ENCODE measurements at places on chromosomes 6 and 20. TPM values are rescaled to one million over a fixed set of nuclear protein-coding genes. Genes with fewer than 3 reads are reported as not detected.

The MOCS1 gene
- 8.2 TPM for total RNA-seq

The SPDEF gene
- total RNA-seq: not detected

The IMPG1 gene
- total RNA-seq: not detected

The TPD52L1 gene
- total RNA-seq: 15.4 TPM

The PAX1 gene
- total RNA-seq: not detected

DNA sequence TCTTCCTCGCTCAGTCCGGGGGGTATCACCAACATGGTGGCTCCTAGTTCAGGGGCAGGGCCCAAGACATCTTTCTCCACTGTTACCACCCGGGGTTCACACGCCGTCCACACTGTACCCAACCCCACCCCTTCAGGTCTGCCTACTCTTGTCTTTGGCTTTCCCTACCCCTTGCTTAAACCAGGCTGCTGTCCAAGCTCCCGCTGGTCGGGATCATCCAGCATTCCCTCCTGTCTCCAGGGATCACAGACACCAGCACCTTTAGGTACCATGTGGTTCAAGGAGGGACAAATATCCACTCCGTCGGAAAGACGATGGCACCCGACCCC, 395 bp downstream of the NELFE start:
- peak overlapping the region; percentile 94 for H3K27ac ChIP-seq
- peak overlapping the region; percentile 100 for H3K4me3 ChIP-seq
- no peak for DNase-seq
- H3K36me3 ChIP-seq: peaks cover 28% of the 10 kb centered on the region

DNA sequence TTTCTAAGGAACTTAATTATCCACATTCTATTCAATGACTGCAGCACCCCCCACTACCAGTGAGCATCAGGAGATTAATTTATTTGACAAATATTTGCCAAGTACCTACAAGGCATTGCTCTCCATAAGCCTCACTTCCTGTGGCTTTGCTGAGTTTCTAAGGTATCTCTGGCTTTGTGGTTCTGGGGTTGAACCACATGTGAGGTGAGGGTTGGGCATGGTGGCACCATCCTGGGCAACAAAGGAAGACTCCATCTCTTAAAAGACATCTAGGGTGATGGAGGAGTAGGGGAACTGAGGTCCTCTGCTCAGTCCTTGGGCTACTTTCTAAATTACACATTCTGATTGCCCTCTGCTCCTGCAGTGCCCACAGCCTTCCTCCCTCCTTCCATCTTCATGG, 25.5 kb upstream of the WFDC2 start:
- DNase-seq: no peak
- peaks cover 5% of the 10 kb centered on the region for H3K4me1 ChIP-seq
- no peak overlapping the region for H3K4me3 ChIP-seq
- peaks cover 30% of the 10 kb centered on the region for H3K27me3 ChIP-seq

DNA sequence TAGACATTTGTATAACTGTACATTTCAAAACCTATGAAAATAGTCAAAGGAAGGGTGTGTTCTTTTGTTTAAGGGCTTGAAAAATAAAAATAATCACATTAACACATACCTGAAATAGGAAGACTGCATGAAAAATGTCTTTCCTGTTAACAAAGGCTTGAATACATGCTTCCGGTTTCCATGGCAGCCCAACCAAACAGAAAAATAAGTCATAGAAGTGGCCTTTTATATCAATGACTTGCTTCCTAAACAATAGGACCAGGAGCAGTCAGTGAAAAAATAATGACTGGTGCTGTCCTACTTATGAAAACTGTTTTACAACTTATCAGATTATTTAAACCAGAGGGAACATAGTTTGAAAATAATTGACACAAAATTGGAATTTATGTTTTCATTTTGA, 412.6 kb upstream of the PLCB4 start:
- DNase-seq: no peak
- peaks cover 19% of the 10 kb centered on the region for H3K4me1 ChIP-seq
- no peak overlapping the region for H3K4me3 ChIP-seq

- peak; percentile 72 for DNase-seq
- H3K27ac ChIP-seq: peak overlapping the region; percentile 95
- no peaks in the 10 kb centered on the region for H3K36me3 ChIP-seq
- H3K27me3 ChIP-seq: peaks cover 32% of the 10 kb centered on the region
- peak overlapping the region; percentile 50 for H3K4me3 ChIP-seq
- peaks cover 10% of the 10 kb centered on the region for H3K4me1 ChIP-seq
These were observed 2.5 kb downstream of the TNFRSF6B start for GRCh38 chr20:63698739-63699465.

DNA sequence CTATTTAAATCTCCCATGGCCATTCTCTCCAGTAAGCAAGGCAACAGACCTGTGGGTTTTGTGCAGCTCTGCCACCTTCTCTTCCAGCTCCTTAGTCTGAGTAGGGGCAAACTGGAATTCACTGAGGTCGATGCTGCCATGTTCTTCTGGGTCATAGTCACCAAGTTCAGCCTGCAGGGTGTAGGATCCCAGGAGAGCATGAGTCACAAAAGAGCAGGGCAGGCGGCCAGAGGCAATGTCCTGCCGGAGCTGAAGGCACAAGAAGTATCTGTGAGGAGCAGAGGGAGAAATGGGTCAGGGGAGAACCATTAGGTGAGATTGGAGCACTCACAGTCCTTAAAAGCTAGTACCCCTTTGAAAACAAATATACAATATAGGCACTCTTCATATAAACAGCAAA, 73.7 kb downstream of the SMLR1 start:
- no peak overlapping the region for H3K4me3 ChIP-seq
- DNase-seq: peak; percentile 74
- no peaks in the 10 kb centered on the region for H3K36me3 ChIP-seq
- peaks cover 14% of the 10 kb centered on the region for H3K4me1 ChIP-seq
- no peaks in the 10 kb centered on the region for H3K27me3 ChIP-seq

DNA sequence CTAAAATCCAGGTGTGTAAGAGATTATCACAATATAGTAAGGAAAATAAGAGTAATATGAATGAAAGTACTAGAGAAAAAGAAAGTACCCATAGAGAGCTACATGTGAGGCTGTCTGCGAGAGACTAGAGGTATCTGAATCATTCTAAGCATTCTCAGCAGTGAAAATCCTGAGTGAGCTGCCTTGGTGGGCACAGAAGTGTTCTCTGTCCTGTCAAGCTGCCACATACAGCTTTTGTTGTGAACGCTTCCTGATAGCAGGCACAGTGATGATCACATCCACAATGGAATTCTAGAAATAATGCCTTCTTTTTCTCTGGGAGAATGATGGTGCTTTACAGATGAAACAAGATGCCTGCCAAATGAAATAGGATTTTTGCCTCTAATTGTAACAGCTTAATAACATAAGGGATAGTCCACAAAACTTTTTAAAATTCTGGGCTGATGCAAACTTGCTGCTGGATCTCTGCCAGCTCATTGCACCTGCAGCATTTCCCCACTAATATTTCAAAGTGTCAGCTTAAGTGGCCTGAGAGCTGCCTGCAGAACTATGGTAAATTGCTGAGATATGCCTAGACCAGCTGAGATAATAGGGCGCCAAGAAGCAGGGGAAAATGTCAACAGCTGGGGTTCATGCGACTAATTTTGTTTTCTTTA, 620.5 kb downstream of the DOK5 start:
- no peaks in the 10 kb centered on the region for H3K4me1 ChIP-seq
- DNase-seq: no peak
- no peak overlapping the region for H3K4me3 ChIP-seq
- no peaks in the 10 kb centered on the region for H3K27me3 ChIP-seq
- no peaks in the 10 kb centered on the region for H3K36me3 ChIP-seq

DNA sequence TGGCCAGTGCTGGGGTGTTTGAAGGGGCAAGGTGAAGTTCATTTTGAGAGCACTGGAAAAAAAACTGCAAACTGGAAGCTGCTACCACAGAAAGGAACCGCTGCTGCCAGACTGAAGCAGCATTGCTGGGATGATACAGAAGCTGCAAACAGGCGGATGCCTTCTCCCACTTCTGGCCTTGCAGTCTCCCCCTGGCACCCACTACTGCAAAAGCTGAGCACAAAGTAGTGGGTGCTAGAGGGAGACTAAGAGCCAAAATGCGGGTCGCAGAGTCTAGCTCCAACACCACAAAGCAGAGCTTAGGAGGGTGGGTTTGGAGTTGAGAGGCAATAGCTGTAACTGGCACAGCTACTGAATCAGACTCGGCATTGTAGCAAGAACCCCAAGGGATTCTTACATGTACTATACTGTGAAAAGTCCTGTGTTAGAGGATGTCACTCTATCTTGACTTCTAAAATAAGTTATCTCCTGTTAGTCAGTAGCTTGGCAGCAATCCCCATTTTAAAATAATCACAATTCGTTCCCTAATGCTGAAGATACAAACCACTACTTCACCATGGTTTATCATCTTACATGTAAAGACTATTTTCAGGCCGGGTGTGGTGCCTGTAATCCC, 44.0 kb upstream of the COL21A1 start:
- no peaks in the 10 kb centered on the region for H3K4me1 ChIP-seq
- DNase-seq: no peak
- H3K36me3 ChIP-seq: no peaks in the 10 kb centered on the region
- H3K27ac ChIP-seq: no peak overlapping the region
- no peak overlapping the region for H3K4me3 ChIP-seq
- H3K27me3 ChIP-seq: peaks cover 4% of the 10 kb centered on the region

- no peak overlapping the region for H3K4me3 ChIP-seq
- DNase-seq: no peak
- no peaks in the 10 kb centered on the region for H3K36me3 ChIP-seq
- no peaks in the 10 kb centered on the region for H3K27me3 ChIP-seq
These were observed 6.1 kb downstream of the SNX3 start for GRCh38 chr6:108254433-108255410.

DNA sequence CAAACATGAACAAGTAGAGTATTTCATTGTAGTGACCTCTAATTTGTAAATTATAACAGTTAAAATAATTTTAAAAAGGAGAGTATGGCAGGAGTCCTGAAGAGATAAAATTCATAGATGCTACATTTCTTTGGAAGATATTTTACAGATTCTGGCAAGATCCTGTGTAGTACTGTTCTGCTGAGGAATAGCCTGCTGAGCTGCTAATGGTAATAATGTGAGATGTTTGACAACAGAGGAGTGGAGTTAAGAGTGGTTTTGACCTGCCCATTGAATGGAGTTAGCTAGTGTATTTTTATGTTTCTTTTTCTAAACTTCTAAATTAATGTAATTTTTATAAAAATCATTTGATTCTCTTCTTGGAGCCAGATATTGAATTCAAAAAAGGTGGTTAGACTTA, 11.8 kb downstream of the CLVS2 start:
- H3K27me3 ChIP-seq: no peaks in the 10 kb centered on the region
- no peaks in the 10 kb centered on the region for H3K36me3 ChIP-seq
- H3K4me3 ChIP-seq: no peak overlapping the region
- H3K27ac ChIP-seq: no peak overlapping the region
- H3K4me1 ChIP-seq: no peaks in the 10 kb centered on the region
- DNase-seq: no peak

DNA sequence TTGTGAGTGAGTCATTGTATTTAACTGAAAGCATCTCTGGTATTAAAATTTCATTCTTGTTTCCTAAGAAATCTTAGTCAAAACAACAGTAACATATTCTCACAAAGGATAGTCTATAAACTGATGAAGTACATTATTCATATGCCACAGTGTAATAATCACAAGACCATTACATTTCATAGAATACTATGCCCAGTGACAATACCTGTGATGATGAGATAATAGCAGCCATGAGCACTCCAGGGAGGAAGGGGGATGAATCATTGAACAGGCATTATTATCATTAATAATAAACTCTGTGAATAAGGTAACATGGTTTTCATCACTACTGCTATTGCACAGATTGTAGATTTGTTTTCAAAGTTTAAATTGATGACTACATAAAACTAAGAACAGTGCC, 667.9 kb downstream of the EPM2A start:
- peaks cover 69% of the 10 kb centered on the region for H3K4me1 ChIP-seq
- H3K27me3 ChIP-seq: no peaks in the 10 kb centered on the region
- H3K27ac ChIP-seq: peak overlapping the region; percentile 54
- H3K36me3 ChIP-seq: peaks cover 3% of the 10 kb centered on the region
- DNase-seq: peak; percentile 50

GRCh38 chr20:23652371-23652770, 14.6 kb upstream of the CST3 start:
- no peak overlapping the region for H3K4me3 ChIP-seq
- no peaks in the 10 kb centered on the region for H3K4me1 ChIP-seq
- H3K27ac ChIP-seq: no peak overlapping the region
